ENCODE measurements at places on chromosomes 3 and 15. TPM values are rescaled to one million over a fixed set of nuclear protein-coding genes. Genes with fewer than 3 reads are reported as not detected.

- no peaks in the 10 kb centered on the region for H3K27me3 ChIP-seq
- H3K27ac ChIP-seq: no peak overlapping the region
- no peak for DNase-seq
- no peak overlapping the region for H3K4me3 ChIP-seq
These were observed 66.6 kb upstream of the TAMM41 start for GRCh38 chr3:11913316-11913715.

GRCh38 chr15:58161436-58161930 lies 23.3 kb downstream of the AQP9 start:
- no peak for DNase-seq
- H3K27me3 ChIP-seq: no peaks in the 10 kb centered on the region
- no peak overlapping the region for H3K27ac ChIP-seq
- no peak overlapping the region for H3K4me3 ChIP-seq
- H3K4me1 ChIP-seq: no peaks in the 10 kb centered on the region
- H3K36me3 ChIP-seq: no peaks in the 10 kb centered on the region

DNA sequence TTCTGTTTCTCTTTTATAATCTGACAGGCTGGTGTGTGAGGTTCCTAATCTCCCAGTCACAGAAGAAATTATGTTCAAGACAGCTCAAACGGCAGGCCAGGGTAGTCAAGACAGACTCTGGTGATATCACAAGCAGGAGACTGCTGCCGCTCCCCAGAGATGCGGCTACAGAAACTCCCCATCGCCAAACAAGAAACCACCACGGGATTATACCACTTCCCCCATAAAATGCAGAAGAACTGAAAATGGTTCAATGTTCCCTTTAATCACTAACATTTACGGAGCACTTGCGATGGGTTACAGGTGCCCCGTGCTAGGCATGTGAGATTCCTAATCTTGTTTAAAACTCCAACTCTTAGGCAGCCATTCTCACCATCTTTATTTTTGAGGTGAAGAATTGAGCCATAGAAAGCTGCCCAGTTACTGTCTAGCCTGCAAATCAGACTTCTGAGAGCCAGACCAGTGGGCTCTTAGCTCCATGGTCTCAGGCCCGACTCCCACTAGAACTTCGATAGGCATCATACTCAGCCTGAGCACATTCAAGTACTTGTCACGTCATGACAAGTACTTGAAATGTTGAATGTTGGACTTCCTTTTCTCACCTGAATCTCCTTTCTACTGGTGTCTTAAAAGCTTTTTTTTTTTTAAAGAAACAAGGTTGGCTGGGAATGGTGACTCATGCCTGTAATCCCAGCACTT lies 58.4 kb downstream of the TBC1D2B start:
- no peak overlapping the region for H3K4me3 ChIP-seq
- H3K4me1 ChIP-seq: no peaks in the 10 kb centered on the region
- H3K36me3 ChIP-seq: peaks cover 56% of the 10 kb centered on the region
- H3K27me3 ChIP-seq: no peaks in the 10 kb centered on the region
- peak overlapping the region; percentile 10 for H3K27ac ChIP-seq

DNA sequence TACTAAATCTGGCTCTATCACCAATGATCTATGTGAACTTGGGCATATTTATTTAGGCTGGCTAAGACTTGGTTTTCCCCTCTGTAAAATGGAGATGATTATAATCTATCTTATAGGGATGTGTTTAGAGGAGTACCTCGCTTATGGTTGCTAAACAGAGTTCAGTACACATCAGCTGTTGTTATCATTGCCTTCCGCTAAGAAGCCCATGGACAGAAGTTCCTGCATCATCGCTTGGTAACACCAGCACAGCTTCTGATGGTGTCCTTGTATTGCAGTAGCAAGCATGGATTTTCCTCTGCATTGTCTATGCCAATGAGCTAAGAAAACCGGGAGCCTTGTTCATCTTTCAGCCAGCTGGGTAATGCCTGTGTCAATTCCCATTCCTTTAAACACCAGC lies 73.1 kb upstream of the LRTM1 start:
- no peak overlapping the region for H3K4me3 ChIP-seq
- H3K36me3 ChIP-seq: no peaks in the 10 kb centered on the region
- H3K4me1 ChIP-seq: peaks cover 3% of the 10 kb centered on the region
- H3K27me3 ChIP-seq: no peaks in the 10 kb centered on the region
- DNase-seq: no peak

GRCh38 chr15:52294881-52295420 lies 653 bp downstream of the MYO5C start:
- peak overlapping the region; percentile 47 for H3K4me3 ChIP-seq
- H3K27me3 ChIP-seq: peaks cover 8% of the 10 kb centered on the region
- no peak for DNase-seq
- H3K27ac ChIP-seq: no peak overlapping the region

GRCh38 chr3:184543843-184544512 lies 17.6 kb upstream of the EPHB3 start:
- H3K36me3 ChIP-seq: no peaks in the 10 kb centered on the region
- no peaks in the 10 kb centered on the region for H3K4me1 ChIP-seq
- no peak overlapping the region for H3K4me3 ChIP-seq
- H3K27ac ChIP-seq: no peak overlapping the region
- peak; percentile 85 for DNase-seq
- no peaks in the 10 kb centered on the region for H3K27me3 ChIP-seq

DNA sequence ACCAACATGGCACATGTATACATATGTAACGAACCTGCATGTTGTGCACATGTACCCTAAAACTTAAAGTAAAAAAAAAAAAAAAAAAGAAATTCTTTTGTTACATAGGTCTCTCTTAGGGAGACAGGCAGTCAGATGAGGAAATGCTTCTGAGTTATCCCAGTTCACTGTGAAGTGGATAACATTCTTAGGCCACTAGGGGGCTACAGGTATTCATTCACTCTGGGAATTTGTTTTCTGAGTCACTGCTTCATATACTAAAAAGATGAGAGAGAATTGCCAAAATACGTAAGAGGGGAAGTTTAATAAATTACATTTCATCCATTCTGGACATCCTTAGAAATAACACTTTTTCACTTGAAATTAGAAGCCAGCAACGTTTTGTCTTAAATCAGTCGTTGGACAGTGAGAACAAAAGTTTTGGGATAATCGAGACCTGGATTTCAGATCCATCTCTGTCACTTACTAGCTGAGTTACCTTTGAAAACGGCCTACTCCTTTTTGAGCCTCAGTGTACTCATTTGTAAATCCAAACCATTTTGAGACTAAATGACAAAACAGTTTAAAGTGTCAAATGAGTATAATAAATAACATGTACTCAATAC lies 738.4 kb upstream of the ALCAM start:
- H3K4me3 ChIP-seq: no peak overlapping the region
- H3K4me1 ChIP-seq: no peaks in the 10 kb centered on the region
- no peak for DNase-seq
- H3K27me3 ChIP-seq: no peaks in the 10 kb centered on the region

- H3K27me3 ChIP-seq: no peaks in the 10 kb centered on the region
- no peak overlapping the region for H3K27ac ChIP-seq
- no peaks in the 10 kb centered on the region for H3K36me3 ChIP-seq
- no peak for DNase-seq
- H3K4me3 ChIP-seq: no peak overlapping the region
- no peaks in the 10 kb centered on the region for H3K4me1 ChIP-seq
These were observed 19.1 kb downstream of the TYRO3 start for GRCh38 chr15:41577863-41578735.

- H3K27me3 ChIP-seq: no peaks in the 10 kb centered on the region
- H3K4me1 ChIP-seq: peaks cover 7% of the 10 kb centered on the region
- H3K36me3 ChIP-seq: no peaks in the 10 kb centered on the region
- no peak for DNase-seq
- peak overlapping the region; percentile 83 for H3K27ac ChIP-seq
These were observed 490.2 kb upstream of the ADAMTS9 start for GRCh38 chr3:65177960-65178376.

- no peaks in the 10 kb centered on the region for H3K36me3 ChIP-seq
- no peak overlapping the region for H3K4me3 ChIP-seq
- no peak for DNase-seq
- H3K4me1 ChIP-seq: no peaks in the 10 kb centered on the region
- H3K27ac ChIP-seq: no peak overlapping the region
These were observed 23.1 kb upstream of the USP3 start for GRCh38 chr15:63481105-63481810.

- no peak overlapping the region for H3K4me3 ChIP-seq
- no peaks in the 10 kb centered on the region for H3K4me1 ChIP-seq
- H3K36me3 ChIP-seq: no peaks in the 10 kb centered on the region
- no peak for DNase-seq
- H3K27me3 ChIP-seq: no peaks in the 10 kb centered on the region
These were observed 106.5 kb downstream of the NR2E3 start for GRCh38 chr15:71916834-71917233.

Gene TAGLN3
- total RNA-seq: not detected

Gene EFCAB12
- not detected for total RNA-seq

Gene FANCI
- total RNA-seq: not detected

Gene THSD4
- 151 TPM for total RNA-seq
